CD4-positive, alpha-beta T cell treated with Interferon gamma for 1 hour (primary cell): ENCODE measurements at places on chromosomes 11 and 22.

- no peak for DNase-seq
These were observed 22.7 kb upstream of the OR4B1 start for GRCh38 chr11:48193876-48194275.

GRCh38 chr11:23202611-23203010 lies 342.3 kb upstream of the CCDC179 start:
- DNase-seq: no peak

DNA sequence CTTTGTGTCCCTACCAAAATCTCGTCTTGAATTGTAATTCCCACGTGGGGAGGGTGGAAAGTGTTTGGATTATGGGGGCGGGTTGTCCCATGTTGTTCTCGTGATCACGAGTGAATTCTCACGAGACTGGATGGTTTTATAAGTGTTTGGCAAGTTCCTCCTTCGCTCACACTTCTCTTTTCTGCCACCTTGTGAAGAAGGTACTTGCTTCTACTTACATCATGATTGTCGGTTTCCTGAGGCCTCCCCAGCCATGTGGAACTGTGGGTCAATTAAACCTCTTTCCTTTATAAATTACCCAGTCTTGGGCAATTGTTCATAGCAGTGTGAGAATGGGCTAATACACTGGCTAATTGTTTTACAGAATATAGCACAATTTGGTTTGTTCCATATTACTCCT lies 326.3 kb downstream of the GRM5 start:
- no peak for DNase-seq

GRCh38 chr11:31808721-31809540 lies 2.2 kb downstream of the PAX6 start:
- DNase-seq: no peak

- no peak for DNase-seq
These were observed 337.8 kb downstream of the MIAT start for GRCh38 chr22:26995235-26995634.

DNA sequence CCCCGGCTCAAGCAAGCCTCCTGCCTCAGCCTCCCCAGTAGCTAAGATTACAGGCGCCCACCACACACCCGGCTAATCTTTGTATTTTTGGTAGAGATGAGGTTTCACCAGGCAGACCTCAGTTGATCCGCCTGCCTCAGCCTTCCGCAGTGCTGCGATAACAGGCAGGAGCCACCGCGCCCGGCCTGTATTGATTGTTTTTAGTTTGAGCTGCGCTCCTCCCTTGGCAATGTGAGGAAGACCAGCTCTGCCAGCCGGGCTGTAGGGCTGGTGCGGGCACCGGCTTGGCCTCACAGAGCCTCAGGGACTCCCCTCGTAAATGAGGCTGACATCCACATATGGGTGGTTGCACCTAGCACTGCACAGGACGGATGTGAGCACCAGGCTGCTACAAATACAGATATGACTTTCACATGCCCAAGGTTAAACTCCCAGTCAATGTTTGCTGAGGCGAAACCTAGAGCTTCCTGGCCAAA lies 7.5 kb upstream of the SLC2A11 start:
- no peak for DNase-seq

GRCh38 chr22:31826443-31826842 lies 72.6 kb downstream of the DEPDC5 start:
- no peak for DNase-seq

DNA sequence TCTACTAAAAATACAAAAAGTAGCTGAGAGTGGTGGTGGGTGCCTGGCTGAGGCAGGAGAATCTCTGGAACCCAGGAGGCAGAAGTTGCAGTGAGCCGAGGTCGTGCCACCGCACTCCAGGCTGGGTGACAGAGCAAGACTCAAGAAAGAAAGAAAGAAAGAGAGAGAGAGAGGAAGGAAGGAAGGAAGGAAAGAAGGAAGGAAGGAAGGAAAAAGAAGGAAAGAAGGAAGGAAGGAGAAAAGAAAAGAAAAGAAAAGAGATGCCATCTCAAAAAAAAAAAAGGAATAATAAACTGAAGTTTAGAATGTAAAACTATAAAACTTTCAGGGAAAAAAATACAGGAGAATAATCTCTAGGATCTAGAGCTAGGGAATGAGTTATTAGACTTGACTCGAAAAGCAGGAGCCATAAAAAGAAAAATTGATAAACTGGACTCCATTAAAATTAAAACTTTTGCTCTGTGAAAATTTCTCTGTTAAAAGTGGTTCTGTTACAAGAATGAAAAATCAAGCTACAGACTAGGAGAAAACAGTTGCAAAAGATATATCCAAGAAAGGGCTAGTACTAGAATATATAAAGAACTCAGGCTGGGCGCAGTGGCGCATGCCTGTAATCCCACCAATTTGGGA lies 13.4 kb upstream of the SEPTIN5 start:
- DNase-seq: no peak

DNA sequence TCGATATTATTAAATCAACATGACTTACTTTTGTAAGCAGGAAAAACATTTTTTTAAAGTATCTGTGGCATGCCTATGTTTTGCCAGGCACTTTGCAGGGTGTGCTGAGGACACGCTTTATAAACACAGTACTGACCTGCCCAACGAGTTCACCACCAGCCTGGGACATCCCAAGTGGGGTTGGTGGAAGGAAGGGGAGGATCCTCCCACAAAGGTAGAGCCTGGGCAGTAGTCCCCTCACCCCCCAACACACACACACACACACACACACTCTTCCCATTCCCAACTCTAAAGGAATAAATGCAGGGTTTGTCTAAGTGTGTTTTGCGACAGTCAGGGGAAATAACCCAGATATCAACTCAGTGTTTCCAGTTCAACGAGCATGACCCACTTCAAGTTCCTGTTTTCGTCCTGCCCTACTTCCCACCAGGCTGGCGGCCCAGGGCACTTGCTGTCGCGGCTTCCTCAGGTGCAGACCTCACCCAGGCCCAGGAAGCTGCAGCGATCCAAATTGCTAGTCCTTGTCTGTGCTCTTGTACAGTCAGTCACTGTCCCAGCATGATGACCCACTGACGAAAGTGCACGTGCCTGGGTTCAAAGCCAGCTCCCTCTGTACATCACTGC lies 3.1 kb downstream of the CERK start:
- peak; percentile 73 for DNase-seq

DNA sequence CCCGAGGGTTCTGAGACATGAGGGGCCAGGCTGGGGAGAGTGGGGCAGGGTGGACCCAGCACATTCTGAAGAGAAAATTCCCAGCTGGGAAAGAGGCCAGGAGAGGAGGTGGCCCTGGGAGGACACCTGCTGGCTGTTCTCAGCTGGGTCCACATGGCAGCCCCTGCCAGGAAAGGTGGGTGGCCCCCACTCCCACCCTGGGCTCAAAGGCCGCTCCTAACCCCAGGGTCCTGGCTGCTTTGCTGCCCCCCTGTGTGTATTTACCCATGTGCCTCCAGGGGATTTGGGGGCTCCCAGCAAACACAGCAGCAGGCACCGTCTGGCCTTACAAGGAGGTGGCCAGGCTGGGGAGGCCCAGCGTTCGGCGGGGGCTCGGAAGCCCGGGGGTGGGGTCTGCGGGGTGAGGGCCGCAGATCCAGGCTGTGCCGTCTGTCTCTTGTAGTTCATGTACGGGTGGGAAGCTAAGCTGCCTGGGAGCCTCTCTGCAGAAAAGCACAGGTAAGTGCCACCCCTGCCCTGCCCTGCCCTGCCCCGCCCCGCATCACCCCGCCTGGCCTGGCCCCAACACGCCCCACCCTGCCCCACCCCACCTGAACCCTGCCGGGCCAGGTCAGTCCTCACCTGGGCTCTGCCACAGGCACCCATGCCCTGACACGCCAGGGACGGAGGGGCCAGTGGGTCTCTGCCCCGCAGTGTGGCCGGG lies 10.6 kb downstream of the MUC5B start:
- no peak for DNase-seq

DNA sequence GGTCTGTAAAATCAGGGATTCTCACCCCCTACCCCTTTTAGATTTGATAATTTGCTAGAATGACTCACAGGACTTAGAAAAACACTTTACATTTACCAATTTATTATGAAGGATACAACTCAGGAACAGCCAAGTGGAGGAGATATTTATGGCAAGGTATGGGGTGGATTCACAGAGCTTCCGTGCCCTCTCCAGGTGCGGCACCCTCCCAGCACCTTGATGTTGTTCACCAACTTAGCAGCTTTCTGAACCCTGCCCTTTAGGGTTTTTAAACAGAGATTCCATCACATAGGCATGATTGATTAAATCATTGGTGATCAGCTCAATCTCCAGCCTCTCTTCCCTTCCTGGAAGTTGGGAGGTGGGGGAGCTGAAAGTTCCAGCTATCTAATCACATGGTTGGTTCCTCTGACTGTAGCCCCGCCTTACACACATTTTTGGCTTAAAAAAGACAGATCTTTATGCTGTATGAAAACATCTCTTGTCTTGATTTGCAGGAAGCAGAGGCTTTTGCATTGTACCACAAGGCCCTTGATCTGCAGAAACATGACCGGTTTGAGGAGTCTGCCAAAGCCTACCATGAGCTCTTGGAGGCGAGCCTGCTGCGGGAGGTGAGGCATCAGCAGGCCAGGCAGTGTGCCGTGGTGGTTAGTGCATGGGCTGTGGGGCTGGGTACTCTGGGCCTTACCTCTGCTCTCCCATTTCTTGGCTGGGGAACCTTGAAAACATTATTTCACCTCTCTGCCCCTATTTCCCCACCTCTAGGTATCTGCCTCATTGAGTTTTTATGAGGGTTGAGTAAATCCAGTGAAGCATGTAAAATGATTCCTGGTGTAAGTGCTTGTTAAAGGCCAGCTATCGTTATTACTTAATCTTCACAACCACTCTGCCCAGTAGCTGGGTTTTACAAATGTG lies 27.0 kb downstream of the CABIN1 start:
- DNase-seq: peak; percentile 18

DNA sequence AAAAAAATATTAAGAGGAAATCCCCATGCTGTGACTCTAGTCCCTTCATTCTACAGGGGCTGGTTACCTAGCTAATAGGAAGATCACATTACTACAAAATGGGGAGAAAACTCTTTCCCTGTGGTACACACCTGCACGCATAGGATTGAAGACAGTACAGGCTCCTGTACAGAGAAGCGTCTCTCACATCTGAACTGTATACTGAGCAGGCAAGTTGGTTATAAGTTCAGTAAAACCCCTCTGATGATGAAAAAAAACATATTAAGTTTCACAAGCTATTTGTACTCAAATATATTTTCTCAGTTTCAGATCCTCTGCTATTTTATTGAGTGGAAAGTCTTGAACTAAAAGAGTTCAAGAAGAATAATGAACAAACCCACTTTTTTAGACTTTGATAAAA lies 156.9 kb upstream of the HSD17B12 start:
- DNase-seq: no peak
